ENCODE measurements at places on chromosomes 6 and 20. TPM values are rescaled to one million over a fixed set of nuclear protein-coding genes. Genes with fewer than 3 reads are reported as not detected.

The DOK5 gene
- total RNA-seq, result 20.4 TPM

The KHDC3L gene
- not detected for total RNA-seq

The ARHGAP18 gene
- total RNA-seq, result 39.5 TPM

The CST2 gene
- total RNA-seq, result not detected

The ANKRD66 gene
- not detected for total RNA-seq

The TRIM38 gene
- 13.4 TPM for total RNA-seq

The RIPOR3 gene
- total RNA-seq, result 8.2 TPM

The IPCEF1 gene
- total RNA-seq, result 3.0 TPM

The SPINT3 gene
- not detected for total RNA-seq

The MUC21 gene
- not detected for total RNA-seq

The DUSP22 gene
- 23.2 TPM for total RNA-seq

The HAO1 gene
- not detected for total RNA-seq

The KHDC1 gene
- 2.6 TPM for total RNA-seq

The GGTLC1 gene
- not detected for total RNA-seq

The PDE7B gene
- 34.2 TPM for total RNA-seq

The C6orf89 gene
- 41.3 TPM for total RNA-seq

The PRRC2A gene
- total RNA-seq, result 53.7 TPM

The MAPK13 gene
- total RNA-seq, result 5.6 TPM

The SFT2D1 gene
- 37.4 TPM for total RNA-seq

The TTK gene
- total RNA-seq, result 21.9 TPM

The BPIFA1 gene
- not detected for total RNA-seq

The MUCL3 gene
- total RNA-seq, result not detected

The SMOC2 gene
- total RNA-seq, result 61.1 TPM

The KIFC1 gene
- total RNA-seq, result 7.5 TPM

The RIN2 gene
- 45.5 TPM for total RNA-seq

The DPPA5 gene
- not detected for total RNA-seq

The SUN5 gene
- total RNA-seq, result not detected

The MRAP2 gene
- total RNA-seq, result 5.6 TPM

The ABT1 gene
- total RNA-seq, result 12.3 TPM

The VGLL2 gene
- total RNA-seq, result 0.11 TPM

The CTAGE9 gene
- total RNA-seq, result not detected

The XKR7 gene
- 0.05 TPM for total RNA-seq

The PTCRA gene
- not detected for total RNA-seq

The RAET1G gene
- total RNA-seq, result 1.2 TPM
